ENCODE measurements at places on chromosomes 5 and 9.

DNA sequence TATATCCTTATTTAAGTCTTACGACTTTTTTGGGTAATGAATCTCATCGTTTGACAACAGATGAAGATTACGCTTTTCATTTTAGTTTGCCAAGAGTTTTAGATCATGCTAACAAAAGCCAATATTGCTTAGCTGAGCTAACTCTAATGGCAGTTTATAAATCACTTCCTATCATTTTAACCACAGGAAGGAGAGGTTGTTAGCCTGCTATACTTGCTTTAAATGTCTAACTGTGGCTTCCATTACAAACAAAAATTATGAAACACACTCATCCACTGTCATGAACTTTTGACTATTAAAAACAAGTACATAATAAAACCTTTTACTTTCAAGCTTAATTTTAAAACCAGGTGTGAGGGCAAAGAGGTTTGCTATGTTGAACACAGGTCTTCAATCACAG, 53.7 kb upstream of the ANKH start:
- no peak for DNase-seq

GRCh38 chr9:128631636-128632035, 25.0 kb downstream of the DYNC2I2 start:
- no peak for DNase-seq

- peak; percentile 80 for DNase-seq
These were observed 4.1 kb downstream of the PTGS1 start for GRCh38 chr9:122374885-122375420.

DNA sequence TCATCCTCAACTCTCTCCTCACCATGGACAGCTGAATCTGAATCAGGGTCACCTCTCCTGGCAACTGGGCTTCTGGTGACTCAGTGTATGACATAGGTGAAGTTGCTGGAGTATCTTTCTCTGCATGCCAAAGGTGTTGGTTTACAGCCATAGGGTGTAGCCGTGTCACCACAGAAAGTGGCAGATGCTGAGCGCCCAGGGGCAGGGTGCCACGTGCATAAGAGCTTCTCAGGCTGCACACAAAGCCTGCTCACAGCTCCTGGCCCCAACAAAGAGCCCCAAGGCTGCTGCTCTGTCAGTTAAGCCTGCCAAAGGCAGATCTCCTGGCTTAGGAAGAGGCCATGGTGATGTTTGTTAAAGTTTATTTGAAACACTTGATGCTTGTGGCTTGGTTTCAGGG, 297.7 kb upstream of the WWC1 start:
- peak; percentile 39 for DNase-seq

DNA sequence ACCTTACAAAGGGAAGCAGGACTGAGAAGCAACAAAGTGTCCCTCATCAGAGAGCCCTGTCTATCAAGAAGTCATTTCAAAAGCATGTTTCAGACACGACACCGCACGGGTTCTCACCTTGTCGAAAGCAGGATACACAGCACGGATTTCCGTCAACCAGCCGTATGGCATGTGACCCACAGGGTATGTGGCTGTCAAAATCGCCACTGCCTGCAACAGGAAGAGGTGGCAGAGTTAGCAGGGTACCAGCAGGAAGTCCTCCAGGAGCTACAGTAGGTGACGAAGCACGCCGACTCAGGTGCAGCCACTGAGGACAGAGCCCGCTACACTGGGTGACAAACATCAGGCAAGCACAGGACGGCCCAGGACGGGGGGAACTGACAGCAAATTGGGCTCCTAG, 81.2 kb downstream of the OTULIN start:
- no peak for DNase-seq

GRCh38 chr5:138035605-138036537, 3.0 kb upstream of the FAM13B start:
- no peak for DNase-seq

GRCh38 chr5:7074176-7074575, 321.8 kb upstream of the ADCY2 start:
- DNase-seq: no peak
